ENCODE measurements at places on chromosomes 2 and 18. TPM values are rescaled to one million over a fixed set of nuclear protein-coding genes. Genes with fewer than 3 reads are reported as not detected.

GRCh38 chr2:76870011-76870410 lies 652.2 kb downstream of the LRRTM4 start:
- no peak for DNase-seq

GRCh38 chr2:133777574-133777960 lies 209.3 kb upstream of the NCKAP5 start:
- DNase-seq: peak; percentile 87

The MDH1B gene
- total RNA-seq: 3.6 TPM

DNA sequence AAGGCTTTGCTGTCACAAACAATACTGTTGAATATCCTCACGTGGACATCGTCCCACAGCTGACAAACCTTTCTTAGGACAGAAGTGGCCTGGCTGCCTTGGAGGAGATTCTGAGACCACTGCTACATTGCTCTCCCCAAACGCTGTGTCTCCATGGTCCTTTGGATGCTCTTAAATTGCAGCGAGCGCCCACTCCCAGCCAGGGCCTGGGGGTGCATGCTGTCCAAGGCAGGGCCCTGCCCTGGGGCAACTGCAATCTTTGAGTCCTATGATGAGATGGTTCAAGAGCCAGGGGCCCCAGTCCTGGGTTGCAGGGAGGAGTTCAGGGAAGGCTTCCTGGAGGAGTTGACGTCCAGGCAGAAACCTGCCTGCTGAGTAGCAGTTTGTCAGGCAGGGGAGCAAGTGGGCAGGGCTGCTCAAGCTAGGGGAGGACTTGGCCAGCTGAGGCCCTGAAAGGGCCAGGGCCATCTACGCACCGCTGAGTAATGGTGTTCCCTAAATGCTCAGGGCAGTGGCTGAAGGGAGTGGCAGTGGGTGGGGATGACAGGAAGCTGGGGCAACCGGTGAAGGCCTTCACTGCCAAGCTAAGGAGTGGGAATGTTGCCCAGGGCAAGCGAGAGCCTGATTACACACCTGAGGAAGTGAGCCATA lies 10.8 kb upstream of the SDC1 start:
- DNase-seq: no peak

The CERKL gene
- total RNA-seq: not detected

GRCh38 chr2:62587592-62587991 lies 81.6 kb upstream of the TMEM17 start:
- DNase-seq: no peak

The AQP12A gene
- not detected for total RNA-seq

DNA sequence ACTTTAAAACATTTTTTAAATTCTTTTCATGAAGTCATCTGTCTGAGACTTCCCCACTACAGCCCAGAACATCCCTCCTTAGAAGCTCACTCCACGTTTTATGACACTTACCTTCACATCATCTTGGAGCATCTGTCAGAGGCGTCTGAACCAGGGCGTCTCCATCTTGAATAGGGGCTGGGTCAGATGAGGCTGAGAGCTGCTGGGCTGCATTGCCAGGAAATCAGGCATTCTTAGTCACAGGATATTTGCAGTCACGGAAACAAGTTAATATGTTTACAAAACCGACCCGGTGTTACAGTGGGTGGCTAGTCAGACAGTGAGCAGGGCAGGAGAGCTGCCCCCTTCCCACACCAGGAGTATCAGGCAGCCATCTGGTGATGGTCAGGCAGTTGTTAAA lies 456.5 kb downstream of the FBXO15 start:
- peak; percentile 53 for DNase-seq

- DNase-seq: peak; percentile 91
Observed at GRCh38 chr2:108594132-108594981, 60.1 kb downstream of the LIMS1 start.

The CRYGD gene
- not detected for total RNA-seq

The TPO gene
- not detected for total RNA-seq

- DNase-seq: no peak
Observed at GRCh38 chr2:30268296-30268871, 37.0 kb downstream of the LBH start.

The TEX44 gene
- not detected for total RNA-seq

The MPHOSPH10 gene
- 41.9 TPM for total RNA-seq

DNA sequence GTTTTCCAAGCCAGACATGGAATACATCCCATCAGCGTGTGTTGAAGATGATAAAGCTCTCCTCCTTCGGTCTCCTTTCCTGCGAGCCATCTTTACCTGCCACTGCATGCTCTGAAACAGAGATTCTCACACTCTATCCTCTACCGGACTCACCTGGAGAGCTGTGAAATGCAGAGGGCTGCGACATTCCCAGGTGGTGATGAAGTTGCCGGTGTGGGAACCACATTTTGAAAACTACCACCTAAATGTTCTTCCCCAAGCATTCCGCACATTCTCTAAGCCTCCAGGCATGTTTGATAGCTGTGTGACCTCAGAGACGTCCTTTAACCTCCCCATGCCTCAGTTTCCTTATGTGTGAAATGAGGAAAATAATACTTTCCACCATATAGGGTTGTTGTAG lies 226.2 kb upstream of the RAB6C start:
- no peak for DNase-seq

- DNase-seq: peak; percentile 97
Observed at GRCh38 chr2:127226520-127227263, 6.6 kb upstream of the CYP27C1 start.

DNA sequence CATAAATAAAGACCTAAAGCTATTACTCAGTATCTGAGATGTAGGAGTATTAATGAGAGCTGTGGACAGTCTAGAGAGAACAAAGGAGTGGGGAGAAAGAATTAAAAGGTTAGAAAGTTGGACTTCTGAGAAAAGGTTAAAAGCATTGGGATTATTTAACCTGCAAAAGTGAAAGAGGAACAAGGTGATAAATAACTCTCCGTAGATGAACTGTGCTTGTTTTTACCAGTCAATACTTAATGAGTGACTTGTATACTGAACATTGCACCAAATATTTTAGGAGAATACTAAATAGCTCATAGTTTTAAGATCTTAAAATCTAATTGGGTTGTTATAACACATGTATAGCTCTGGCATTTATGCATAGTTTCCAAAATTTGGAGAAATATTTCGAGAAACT lies 137.5 kb downstream of the GPD2 start:
- DNase-seq: no peak

- DNase-seq: no peak
Observed at GRCh38 chr2:113058998-113059960, at the start of gene IL36RN. Gene IL36RN (plus strand): TSS chr2:113059198. CDS start chr2:113059439, 241 bp downstream.

GRCh38 chr2:177147093-177147694 lies 65.4 kb upstream of the HNRNPA3 start:
- DNase-seq: peak; percentile 28

The CFAP65 gene
- total RNA-seq: 0.11 TPM

GRCh38 chr2:7971248-7971647 lies 710.6 kb upstream of the ID2 start:
- DNase-seq: no peak

- DNase-seq: no peak
Observed at GRCh38 chr2:37976411-37976810, 51.3 kb downstream of the RMDN2 start.

DNA sequence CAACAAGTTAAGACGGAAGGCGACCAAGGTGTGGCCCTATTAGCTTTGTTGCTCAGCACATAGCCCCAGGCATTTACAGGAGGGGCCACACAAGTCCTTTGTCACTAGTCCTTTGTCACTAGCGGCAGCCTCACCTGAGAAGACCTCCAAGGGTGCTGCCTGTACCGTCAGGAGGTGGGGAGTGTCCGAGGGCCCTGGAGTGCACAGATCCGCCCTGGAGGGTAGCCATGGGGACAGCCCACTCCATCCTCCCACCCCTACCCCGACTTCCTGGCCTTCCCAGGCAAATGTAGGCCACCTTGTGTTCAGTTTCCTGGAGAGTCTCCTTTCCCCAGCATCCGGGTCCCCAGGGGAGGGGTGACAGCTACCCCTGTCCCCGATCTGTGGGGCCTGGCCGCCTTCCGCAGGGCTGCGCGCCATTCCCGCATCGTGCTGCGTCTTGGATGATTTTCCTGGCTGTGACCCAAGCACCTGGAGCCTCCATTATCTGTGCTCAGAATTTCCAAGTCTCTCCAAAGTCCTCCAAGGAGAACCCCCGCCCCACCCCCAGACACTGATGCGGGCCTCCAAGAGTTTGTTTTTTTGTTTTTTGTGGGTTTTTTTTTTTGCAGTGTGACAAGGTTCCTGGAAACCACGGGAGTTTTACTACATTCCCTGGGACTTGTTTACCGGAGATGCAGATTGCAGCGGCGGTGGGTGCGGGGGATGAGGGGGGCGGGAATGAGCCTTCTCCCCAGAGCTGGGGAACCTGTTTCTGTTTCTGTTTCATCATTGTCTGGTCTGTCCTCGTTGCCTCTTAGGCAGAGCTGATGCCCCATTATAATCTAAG lies 28.6 kb downstream of the TEX44 start:
- DNase-seq: no peak

GRCh38 chr2:181895818-181896217 lies 4.3 kb downstream of the ITPRID2 start:
- DNase-seq: no peak

DNA sequence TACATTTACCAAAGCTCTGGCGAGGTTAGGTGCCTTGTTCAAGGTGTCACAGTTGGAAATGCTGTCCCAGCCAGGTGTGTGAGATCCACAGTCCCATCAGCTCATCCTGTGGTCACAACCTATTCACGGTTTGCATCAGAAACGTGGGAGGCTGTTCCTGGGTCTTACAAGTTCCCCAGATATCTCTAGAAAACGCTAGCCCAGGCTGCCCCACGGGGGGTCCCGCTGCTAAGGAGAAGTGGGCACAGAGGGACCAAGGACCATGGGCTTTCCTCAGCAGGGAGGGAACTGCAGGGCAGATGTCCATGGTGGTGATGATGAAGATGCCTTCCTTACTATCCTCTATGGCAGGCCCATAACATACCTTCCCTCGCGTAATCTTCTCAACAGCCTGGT lies 649 bp downstream of the FECH start:
- no peak for DNase-seq

DNA sequence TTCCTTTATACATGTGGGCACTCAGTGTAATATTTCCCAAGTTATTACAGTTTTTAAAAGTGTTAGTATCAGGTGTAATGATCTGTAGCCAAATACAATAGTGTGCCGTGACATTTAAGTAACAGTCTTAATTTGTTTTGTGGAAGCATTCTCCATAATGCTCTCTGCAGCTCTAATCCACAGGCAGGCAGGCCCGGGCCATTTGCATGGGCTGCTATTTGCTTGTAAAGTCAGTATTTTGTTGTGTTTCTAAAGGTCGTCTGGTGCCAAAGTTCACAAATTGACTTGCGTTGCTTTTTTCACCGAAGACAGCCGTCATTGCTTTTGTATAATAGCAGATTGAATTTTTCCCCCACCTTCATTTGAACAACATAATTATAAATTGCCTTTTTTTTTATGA lies 153.0 kb downstream of the GBX2 start:
- DNase-seq: no peak

The GBX2 gene
- total RNA-seq: 8.0 TPM

DNA sequence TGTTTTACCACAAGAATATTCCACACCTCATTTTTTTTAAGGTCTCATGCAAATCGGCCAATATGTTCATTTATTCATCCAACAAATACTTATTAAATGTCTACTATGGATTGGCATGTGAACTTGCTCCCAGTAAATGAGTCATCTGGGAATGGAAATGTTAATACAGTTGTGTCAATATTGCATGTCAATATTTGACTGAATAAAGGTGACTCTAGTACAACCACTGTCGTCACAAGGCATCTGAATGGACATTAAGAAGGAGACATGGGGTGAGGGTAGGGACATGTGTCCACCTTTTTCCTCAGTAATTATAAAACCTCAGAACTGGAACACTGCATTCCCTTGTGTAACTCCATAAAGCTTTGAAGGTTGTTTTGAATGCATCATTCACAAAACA lies 365.4 kb downstream of the ADCYAP1 start:
- DNase-seq: no peak

DNA sequence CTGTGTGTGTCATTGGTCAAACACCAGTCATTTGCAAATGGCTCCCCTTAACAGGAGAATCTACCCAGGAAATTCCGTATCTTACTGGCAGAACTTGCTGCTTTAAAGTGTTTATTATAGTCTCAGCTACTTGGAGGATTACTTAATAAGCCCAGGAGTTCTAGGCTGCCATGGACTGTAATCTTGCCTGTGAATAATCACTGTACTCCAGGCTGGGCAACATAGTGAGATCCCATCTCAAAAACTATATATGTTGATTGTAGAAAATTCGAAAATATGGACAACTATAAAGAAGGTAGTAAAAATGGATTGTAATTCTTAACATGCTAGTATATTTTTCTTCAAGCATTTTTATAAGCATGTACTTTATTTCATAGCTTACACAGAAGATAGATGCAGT lies 4.5 kb downstream of the ATIC start:
- no peak for DNase-seq

The NCOA1 gene
- total RNA-seq: 6.5 TPM

DNA sequence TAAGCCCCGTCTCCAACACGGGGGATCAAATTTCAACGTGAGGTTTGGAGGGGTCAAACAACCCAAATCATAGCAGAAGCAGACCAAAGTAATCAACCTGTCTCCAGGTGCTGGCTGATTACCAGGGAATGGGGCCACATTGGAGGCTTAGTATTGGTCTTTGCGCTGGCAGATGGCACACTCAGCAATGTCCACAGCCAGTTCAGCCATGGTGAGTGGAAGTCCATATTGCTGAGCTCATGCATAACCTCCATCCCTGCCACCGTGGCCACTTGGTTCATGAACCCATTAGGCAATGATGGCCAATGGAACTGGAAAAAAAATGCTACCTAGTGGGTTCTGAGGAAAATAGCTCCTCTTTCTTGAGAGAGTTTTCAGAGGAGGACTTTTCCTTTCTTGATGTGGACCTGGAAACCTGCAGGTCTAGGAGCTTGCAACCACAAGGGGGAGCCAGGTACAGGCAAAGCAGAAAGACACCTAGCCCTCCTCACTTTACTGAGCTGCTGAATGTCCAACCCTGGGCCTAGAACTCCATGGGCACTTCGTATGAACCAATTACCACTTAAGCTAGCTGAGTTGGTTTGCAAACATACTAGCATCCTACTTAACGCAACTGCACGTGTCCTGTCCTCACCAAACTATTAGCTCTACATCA lies 128.0 kb upstream of the GYPC start:
- DNase-seq: peak; percentile 9

DNA sequence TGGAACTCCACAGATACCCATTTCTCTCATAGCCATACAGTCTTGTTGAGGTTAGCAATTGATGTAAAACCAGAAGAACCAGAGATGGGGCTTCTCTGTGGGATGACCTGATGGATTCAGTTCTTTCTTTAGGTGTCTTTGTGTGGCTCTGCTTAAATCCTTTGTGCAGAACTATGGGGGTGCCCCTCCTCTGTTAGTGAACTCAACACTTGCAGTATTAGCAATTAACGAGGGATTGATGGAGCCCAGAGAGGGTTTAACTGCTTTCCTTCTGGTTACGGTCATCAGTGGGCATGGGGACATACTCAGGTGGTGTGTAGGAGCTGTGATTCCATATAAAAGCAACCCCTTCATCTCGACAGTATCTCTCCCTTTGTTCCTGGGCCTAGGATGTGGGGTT lies 406.8 kb upstream of the FAM98A start:
- no peak for DNase-seq

The FAM124B gene
- 0.11 TPM for total RNA-seq

The SNED1 gene
- 3.2 TPM for total RNA-seq

GRCh38 chr2:129610766-129611165 lies 368.7 kb upstream of the RAB6C start:
- DNase-seq: no peak

- peak; percentile 71 for DNase-seq
Observed at GRCh38 chr18:70464343-70465114, 175.7 kb downstream of the SOCS6 start.

GRCh38 chr2:142140434-142140845 lies 9.6 kb upstream of the LRP1B start:
- DNase-seq: no peak

Data from Daoy (cell line).